ENCODE measurements at places on chromosomes 1 and 21.

DNA sequence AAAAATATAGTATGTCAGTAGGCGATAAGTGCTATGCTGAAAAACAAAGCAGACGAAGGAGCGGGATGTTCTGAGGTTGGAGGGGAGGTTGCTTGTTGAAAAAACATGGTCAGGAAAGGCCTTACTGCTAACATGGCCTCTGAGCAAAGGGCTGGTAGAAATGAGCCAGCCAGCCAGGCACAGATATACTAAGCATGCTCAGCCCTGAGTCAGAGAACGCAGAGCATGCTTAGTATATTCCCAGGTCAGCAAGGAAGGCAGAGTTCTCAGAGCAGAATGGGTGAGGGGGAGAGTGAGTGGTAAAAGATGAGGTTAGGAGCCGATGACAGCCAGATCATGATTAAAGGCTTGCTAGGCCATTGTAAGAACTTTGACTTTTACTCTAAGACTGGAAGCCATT, 36.7 kb downstream of the ZBTB40 start:
- peak; percentile 74 for DNase-seq

DNA sequence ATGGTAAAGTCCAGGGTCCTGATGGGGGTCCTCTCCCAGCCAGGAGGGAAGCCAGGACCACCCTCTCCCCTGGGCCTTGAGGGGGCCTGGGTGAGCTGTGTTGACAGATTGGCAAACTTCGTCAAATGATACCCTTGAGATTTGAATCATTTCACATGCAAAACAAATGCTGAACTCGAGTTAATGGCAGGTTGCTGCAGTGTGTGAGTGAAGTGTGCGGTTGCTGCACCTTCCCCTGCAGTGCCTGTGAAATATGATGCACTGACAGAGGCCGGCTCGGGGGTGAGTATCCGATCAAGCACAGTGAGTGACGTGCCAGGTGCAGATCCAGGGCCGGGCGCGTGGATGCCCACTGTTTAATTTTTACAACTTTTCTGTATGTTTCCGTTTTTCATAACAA, 5.7 kb upstream of the KRTAP12-1 start:
- no peak for DNase-seq

DNA sequence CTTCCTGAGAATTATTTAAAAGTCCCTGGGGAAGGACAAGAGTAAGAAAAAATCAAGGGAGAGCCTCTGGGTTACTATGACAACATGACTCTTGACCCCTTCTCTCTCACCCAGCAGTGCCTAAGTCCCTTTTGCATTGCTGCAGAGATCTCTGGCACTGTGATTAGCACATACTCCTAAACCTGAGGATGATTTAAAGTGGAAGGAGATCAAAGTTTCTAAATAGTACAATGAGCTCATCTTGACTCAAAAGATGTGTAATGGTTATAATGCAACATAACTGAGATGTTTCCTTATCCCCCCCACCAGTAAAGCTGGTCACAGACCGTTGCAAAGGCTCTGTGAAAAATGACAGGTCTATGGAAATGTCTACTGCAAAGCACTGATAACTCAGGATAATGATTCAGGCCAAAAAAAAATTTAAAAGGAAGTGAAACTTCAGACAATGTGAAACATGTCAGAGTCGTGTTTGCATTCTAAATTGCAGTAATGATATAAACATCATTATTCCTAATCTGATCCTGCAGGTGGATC, 519.2 kb downstream of the KIF26B start:
- no peak for DNase-seq

DNA sequence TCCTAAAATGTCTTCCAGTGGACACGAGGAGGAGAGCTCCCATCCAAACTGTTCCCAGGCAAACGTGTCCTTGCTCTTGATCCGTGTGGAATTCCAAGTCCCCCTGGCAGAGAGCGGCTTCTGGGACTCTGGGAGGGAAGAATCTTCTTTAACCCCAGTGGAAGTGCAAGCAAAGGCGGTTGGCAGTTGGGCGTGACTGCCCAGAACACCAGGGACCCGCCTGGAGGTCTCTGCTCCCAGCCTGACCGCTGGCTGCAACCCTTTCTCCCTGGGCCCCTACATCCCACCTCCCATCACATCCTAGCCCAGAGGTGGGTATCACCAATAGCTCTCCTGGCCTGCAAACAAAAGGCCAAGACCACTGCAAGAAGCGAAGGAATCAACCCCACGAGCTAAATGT, 17.8 kb downstream of the CASZ1 start:
- DNase-seq, result no peak

GRCh38 chr1:82775406-82776000, 974.8 kb downstream of the ADGRL2 start:
- DNase-seq, result peak; percentile 25

GRCh38 chr1:9340864-9341263, 48.2 kb downstream of the SPSB1 start:
- DNase-seq, result no peak

DNA sequence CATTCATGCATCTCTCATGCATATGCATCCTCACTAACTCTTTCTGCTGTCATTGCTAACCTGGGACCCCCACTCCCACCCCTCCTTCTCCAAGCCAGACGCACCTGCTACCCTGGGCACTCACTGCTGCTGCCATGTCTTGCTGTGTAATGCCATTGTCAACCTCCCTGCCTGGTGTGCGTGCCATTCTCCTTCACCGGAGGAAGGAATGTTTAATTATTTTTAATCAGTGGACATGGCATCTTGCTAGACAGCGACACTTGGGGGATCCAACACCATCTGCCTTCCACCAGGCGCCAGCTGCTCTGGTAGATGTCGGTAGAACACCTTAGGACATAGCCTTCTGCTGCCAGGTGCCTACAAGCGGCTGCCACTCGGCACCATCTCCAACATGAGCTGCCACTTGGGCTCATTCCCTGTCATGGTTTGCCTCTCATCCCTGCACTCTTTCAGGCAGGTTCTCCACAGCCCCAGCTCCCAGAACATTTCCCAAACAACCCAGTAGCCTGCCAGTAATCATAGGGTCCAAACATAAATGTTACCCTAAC, 306.9 kb downstream of the TTLL7 start:
- no peak for DNase-seq

DNA sequence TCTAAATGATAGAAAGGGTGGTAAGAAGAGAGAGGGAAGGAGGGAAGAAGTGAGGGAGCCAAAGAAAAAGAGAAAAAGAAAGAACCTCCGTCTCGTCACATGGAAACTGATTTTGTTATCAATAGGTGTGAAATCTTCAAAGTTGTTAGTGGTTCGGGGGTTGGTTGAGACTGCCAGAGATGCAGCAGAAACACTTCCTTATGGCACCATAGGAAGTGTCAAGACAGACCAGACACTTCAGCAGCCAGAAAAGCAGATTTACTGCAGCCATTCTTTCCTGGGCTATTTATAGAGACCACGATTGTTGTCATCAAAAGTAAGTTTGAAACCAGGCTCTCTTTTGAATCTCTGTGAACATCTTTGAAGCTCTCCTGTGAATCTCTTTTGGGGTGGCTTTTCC, 150.5 kb downstream of the PLPPR5 start:
- no peak for DNase-seq

- DNase-seq, result no peak
Observed at GRCh38 chr1:211229365-211229759, 29.8 kb upstream of the RCOR3 start.

DNA sequence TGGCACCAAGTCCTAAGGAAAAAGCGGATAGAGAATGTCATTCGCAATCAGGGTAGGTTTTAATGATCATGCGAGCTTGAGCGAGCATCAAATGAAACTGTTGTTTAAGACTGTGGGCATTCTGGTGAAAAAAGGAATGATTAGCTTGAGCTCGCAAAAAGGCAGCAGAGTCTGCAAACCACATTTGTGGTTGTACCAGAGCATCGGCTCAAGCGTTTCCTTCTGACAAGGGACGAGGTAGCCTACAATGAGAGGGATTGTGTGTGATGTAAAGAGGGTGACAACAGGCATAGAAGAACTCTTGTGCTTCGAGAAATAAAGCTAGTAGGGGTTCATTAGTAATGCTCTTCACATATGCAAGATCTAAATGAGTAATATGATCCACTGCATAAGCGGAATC, 11.1 kb upstream of the CD48 start:
- no peak for DNase-seq

- no peak for DNase-seq
Observed at GRCh38 chr1:83701355-83701754, 297.6 kb downstream of the TTLL7 start.
